ENCODE measurements at places on chromosomes 6 and 20.

DNA sequence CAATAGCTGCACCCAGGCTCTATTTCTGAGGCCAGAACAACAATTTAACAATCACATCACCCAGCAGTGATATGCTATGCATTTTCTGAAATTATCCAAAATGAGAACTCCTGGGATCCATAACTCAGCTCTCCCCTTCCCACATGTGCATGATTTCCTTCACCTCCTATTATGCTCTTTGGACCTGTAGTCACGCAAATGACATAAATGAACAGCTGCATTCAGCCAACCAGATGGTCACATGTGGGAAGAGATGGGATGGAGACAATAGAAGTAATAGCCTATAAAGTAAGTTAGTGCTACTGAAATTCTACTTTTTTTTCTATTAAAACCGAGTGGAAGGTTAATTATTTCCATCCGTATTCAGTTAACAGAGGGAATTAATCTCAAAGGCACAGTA lies 662.1 kb upstream of the ID4 start:
- DNase-seq: no peak

GRCh38 chr20:64119681-64120341 lies 12.4 kb upstream of the NPBWR2 start:
- DNase-seq: peak; percentile 29

DNA sequence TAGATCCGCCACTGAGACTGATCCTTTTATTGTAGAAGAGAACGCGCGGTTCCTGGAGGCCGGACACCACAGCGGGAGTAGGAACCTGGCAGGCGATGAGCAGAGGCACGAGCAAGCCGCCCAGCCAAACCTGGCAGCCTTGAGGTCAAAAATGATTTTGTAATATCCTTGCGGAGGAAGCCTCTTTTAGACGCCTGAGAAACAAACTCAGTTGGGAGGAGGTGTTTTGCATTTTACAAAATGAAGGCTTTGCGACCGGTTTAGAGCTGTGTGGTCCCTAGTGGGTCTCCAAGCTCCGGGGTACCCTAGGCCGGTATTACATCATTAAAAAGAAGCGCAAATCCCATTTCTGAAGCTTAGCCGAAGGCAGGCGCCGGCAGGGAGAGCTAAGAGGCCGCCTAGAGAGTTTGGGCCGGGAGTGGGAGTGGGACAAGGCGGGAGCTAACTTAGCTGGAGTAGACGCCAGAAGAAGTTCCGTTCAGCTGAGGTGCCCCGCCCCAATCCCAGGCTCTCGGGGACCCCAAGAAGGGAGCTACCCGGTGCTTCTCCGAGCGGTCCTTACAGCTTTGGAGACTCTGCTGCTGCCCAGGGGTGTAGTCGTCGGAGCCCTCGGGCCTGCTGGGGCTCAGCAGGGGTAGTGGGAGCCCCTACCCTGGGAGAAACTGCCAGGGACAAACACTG lies 1.9 kb upstream of the TBX18 start:
- no peak for DNase-seq

- no peak for DNase-seq
These were observed 285.2 kb downstream of the UST start for GRCh38 chr6:149031859-149032598.

- no peak for DNase-seq
These were observed 41.3 kb downstream of the CDYL start for GRCh38 chr6:4817551-4817950.

DNA sequence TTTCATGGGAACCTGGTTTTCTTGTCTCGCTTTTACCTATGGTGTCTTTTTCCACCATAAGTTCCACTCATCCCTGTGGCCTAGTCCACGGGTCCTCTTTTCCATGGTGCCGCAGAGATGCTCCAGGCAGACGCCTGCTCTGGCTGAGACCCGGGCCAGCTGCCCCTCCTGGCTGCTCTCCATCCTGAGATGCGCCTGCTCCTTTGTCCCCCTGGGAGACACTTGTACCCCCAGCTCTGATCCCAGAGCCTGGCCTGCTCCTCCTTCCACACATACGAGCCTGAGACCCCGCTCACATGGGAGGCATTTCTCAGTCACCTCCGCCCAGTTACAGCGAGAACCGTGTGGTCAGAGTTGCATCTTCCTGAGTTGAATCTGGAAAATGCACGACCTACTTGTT lies 29.6 kb downstream of the RNASET2 start:
- DNase-seq: no peak

GRCh38 chr6:52549428-52549827 lies 27.4 kb downstream of the TRAM2 start:
- DNase-seq: no peak

DNA sequence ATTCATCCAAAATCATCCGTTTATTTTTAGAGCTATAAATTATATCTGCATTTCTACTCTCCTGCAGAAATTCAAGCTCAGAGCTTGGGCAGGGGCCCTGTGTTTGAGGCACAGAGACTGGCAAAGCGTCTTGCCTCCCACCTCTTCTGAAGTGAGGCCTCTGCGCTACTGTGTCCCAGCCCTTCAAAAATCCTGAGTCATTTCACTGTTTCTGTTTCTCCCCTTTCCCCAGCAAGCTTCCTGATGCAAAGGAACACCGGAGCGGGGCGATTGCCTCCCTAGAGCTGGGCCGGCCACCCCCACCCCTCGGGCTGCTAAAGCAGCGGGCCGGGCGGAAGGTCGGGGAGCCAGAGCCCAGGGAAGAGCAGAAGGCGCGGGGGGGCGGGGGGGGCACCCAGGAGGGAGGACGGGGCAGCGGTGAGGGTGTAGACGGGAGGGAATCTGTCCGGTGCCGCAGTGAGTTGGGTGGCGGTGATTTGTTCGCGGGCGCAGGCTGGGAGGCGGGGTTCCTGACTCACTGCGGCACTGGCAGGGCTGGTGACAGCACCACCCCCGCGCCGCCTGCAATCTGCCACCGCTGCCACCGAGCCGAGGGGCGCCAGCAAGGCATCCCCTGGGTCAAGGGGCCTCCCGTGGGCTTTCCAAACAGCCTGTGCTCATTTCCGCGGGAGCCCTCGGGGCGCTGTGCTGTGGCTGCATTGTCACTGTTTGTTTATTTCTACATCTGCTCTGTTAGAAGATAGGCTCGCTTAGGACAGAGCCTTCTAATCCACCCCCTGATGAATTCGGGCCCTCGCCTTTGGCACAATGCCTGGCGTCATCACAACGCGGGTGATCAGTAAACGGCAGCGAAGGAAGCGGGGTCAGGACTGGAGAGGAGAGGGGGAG lies 46.5 kb upstream of the SNAP25 start:
- DNase-seq: peak; percentile 60

- DNase-seq: no peak
These were observed 190.7 kb upstream of the VGLL2 start for GRCh38 chr6:117074672-117075071.

DNA sequence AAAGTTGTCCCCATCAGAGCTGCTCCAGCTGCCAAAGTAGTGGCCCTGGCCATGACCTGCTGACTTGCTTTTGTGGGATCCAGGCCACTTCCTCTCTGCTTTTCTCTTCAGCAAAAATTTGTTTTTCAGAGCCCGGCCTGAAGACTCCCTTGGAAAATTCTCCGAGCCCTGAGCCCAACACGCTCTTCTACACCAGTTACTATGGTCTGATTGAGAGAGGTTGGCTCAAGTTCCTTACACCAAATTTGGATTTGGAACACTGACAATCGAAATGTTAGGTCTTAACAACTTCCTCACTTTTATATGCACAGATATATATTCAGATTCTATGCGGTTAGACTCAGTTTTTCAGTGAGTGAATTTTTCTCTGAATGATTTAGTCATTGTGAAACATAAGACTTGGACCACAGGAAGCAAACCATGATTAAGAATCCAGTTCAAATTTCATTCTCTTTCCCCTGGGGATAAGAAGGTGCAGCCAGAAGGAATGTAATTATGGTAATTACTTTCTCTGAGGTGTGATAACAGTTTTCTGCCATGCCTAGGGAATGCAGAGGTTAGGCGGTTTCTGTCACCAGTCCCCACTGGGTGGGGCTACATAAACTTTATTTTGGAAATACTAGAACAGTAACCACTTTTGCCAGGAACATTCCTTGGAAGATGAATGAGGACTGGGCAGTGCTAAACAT lies 365.2 kb downstream of the SYNE1 start:
- DNase-seq: no peak

DNA sequence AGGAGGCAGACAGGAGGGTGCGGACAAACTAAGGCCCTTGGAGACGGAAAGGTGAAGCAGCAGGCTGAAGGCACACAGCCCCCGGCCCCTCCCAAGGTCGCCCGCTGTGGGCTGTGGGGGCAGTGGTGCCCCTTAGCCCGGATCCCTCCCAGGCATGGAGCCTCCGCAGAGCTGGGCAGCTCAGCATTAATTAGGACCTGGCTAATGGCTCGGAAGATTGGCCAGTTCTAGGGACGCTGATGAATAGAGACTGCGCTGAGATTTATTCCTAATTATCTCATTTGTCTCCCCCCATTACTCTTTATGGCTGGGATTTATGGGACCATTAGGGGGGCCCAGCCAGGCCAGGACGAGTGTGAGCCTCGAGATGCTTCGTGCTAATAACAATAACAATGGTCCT lies 20.4 kb downstream of the MDFI start:
- no peak for DNase-seq

DNA sequence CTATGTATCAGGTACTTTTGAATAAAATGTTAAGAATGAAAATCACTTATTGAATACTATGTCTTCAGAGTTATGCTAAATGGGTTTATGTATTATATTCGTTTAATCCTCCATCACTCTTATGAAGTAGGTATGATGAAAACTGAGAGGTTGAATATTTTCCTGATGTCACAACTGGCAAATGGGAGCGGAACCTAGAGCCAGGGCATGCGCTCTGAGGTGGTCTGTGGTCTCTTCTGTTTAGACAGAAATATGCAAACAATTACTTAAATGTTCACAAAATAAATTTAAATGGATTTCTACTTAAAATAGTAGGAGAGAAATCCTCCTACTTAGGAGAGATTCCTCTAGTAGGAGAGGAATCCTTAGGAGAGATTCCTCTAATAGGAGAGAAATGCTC lies 21.3 kb upstream of the UTRN start:
- DNase-seq: no peak

GRCh38 chr6:41346441-41346840 lies 11.0 kb downstream of the NCR2 start:
- no peak for DNase-seq

DNA sequence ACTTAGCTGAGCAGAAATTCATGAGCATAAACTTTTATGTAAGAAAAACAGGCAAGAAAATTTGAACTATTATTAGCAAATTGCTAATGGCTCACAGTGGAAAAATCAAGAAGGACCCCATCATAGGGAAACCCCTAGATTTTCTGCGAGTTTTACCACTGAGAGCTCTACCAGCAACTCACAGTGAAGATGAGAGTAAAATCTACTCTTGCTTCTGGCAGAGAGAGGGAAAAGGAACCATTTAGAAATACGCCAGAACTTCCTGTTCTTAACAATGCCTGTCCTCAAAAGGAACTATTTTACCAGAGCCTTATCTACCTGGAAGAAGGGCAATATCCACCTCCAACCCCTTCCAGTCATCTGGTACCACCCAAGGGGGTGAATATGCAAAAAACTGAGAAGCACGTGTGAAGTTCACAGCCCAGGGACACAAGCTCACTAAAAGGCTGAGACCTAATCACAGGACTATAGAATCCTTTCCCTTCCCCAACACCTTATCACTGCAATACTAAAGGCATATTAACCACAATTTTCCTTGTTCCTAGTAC lies 34.4 kb upstream of the ASF1A start:
- DNase-seq: no peak

GRCh38 chr6:125262016-125263013 lies 39.5 kb downstream of the HDDC2 start:
- no peak for DNase-seq

DNA sequence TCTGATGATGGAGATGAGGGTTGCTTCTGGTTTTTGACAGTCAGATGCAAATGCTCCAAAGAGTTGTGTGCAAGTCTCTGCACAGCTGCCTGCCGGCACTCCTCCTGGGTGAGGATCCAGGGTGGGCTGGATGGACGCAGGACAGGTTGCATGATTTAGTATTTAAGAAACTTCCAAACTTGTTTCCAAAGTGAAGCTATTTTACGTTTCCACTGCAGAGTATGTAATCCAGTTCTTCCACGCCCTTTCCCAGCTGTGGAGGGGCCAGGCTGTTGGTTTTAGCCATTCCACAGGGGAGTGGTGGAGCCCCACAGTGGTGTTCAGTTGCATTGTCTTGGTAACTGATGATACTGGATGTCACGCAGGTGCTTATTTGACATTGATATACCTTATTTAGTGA lies 157.3 kb downstream of the THBS2 start:
- no peak for DNase-seq

DNA sequence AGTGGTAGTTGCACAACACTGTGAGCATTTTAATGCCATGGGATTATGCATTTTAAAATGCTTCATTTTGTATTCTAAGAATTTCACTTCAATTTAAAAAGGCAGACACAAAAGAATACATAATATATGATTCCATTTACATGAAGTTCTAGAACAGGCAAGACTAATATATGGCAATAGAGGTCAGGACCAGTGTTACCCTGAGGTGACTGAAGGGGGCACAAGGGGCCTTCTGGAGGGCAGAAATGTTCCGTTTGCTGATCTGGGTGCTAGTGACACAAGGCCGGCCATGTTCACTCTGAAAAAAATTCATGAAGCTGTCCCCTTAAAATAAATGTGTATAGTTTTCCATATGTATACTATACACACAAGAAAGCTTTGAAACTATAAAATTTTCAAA lies 28.5 kb downstream of the TASP1 start:
- DNase-seq: no peak

GRCh38 chr6:88177961-88178464 lies 11.9 kb upstream of the CNR1 start:
- no peak for DNase-seq

DNA sequence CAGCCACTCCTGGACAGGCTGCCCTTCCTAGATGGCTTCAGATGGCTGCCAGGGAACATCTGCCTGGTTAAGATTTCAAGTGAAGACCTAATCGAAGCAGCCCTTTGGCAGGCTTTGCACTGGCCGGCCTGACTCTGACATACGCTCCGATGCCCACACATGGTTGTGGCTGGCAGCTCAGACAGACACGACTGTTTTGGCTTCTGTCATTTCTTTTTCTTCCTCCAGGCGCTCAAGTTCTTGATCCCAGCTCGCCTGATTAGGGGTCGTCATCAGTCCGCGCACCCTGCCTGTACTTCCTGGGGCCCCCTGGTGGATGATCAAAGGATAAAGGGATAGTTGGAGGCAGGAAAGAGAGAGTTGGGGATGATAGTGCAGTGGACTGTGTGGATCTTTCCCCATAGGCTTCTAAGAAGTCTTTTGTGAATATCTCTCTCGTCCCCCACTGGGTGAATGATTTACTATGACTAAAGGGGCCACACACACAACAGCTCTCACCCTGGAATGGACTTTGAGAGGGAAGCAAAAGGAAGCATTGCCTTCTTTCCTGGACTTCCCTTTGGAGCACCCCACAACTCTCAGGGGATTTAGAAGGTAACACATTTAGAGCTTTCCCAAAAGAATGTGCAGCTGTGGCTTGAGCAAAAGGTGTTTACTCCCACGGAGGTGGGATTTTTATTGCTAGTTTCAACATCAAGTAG lies 21.4 kb upstream of the TRAM2 start:
- peak; percentile 61 for DNase-seq

DNA sequence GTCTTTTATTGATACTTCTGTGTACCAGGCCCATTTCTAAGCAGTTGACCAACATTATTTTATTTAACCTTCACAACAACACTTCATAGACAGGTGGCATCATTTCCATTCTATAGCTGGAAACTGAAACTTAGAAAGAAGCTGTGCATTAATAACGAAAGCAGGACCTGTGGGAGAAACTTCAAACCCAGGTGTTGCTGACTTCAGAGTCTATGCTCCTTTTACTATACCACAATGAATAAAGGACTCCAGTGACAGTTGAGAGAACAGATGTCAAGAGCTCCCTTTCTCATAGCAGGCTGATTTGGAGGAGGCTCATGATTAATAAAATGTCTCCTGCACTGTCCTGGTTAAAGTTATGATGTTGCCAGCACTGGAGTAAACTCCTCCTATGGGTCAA lies 56.6 kb upstream of the POU3F2 start:
- no peak for DNase-seq

All from ureter (tissue), 1 donor.